Natural killer cell treated with Interleukin-12 subunit alpha and Interleukin-12 subunit beta and Interleukin-15 and Interleukin-18, amount 100 ng/mL, for 72 hours (primary cell): ENCODE measurements at places on chromosomes 13 and 19. TPM values are rescaled to one million over a fixed set of nuclear protein-coding genes. Genes with fewer than 3 reads are reported as not detected.

SCEL gene
- total RNA-seq: not detected

NXNL1 gene
- not detected for total RNA-seq

FAM216B gene
- total RNA-seq: not detected

DNA sequence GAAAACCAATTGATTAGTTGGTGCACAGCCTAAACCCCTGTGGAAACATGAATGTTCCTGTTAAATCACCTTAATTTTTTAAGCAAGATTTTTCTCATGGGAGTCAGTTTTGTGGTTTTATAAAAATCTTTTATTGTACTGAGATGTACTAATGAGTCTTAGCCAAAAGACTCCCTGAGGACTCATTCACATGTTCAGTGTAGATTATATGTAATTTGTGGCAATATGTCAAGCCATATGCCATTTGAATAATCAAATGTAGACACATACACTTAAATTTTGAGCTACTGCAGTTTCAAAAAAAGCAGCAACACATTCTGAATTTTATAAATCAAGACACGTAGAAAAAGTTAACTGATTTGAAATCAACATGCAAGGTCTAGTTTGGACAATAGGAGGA is 395.2 kb downstream of the MYO16 start:
- no peaks in the 10 kb centered on the region for H3K27me3 ChIP-seq
- no peaks in the 10 kb centered on the region for H3K36me3 ChIP-seq
- no peaks in the 10 kb centered on the region for H3K4me1 ChIP-seq

- H3K27ac ChIP-seq: no peak overlapping the region
- no peak overlapping the region for H3K4me3 ChIP-seq
- H3K36me3 ChIP-seq: peaks cover 6% of the 10 kb centered on the region
- H3K27me3 ChIP-seq: peaks cover 10% of the 10 kb centered on the region
- no peak for DNase-seq
These were observed 20.5 kb downstream of the ZNF114 start for GRCh38 chr19:48290401-48290770.

- no peak overlapping the region for H3K4me3 ChIP-seq
- no peaks in the 10 kb centered on the region for H3K27me3 ChIP-seq
These were observed 118.8 kb downstream of the VWA8 start for GRCh38 chr13:41842036-41842620.

DNA sequence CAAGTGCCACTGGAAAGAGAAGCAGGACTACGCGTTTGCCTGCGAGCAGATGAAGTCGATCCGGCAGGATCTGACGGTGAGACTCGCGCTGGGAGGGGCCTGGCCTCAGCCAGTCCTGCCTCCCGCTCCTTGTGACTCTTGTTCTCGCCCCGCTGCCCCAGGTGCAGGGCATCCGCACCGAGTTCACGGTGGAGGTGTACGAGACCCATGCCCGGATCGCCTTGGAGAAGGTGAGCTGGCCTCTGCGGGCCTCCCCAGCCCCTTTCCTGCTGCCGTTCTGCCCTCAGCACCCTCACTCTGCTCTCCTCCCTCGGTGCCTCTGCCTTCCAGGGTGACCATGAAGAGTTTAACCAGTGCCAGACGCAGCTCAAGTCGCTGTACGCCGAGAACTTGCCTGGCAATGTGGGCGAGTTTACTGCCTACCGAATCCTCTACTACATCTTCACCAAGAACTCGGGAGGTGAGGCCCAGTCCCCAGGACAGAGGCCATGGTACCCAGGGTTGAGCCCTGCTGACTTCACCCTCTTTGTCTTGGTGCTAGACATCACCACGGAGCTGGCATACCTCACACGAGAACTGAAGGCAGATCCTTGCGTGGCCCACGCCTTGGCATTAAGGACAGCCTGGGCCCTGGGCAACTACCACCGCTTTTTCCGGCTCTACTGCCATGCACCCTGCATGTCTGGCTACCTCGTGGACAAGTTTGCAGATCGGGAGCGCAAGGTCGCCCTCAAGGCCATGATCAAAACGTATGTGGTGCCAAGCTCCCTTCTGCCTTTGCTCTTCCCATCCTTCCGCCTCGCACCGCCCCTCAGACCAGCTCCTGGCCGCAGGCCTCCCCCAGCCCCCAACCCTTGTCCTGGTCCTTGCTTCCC is 5.6 kb downstream of the LENG9 start:
- peaks cover 28% of the 10 kb centered on the region for H3K4me1 ChIP-seq
- DNase-seq: no peak
- no peak overlapping the region for H3K4me3 ChIP-seq
- no peaks in the 10 kb centered on the region for H3K27me3 ChIP-seq
- H3K27ac ChIP-seq: no peak overlapping the region
- H3K36me3 ChIP-seq: peaks cover 15% of the 10 kb centered on the region

DNA sequence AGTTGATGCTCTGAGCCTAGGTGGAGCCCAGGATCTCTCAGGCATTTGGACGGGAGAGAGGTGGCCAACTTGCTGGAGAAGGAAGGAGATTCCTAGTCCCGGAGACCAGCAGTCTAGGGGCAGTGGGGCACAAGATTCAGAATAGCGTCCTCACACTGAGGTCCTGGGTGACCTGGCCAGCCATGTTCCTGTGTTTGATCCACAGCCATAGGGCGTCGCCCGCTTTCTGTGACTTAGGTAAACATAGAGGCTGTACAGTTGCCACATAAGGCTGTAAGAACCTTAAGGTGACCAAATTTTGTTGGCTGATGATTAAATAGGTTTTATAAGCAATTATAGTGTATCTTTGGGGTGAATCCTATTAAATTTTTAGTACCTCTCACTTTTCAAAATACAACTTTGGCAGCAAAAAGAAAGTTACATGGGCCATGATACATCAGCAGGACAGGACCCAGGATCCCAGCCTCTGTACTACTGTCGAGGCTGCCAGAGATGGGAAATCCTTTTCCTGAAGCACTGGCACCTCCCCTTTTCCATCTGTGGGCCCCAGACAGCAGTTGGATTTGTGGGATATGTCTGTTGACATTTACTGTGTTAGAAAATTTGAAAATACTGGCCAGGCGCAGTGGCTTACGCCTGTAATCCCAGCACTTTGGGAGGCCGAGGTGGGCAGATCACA is 37.5 kb downstream of the TSSK6 start:
- H3K36me3 ChIP-seq: no peaks in the 10 kb centered on the region
- H3K27ac ChIP-seq: peak overlapping the region; percentile 82

- H3K4me1 ChIP-seq: peaks cover 3% of the 10 kb centered on the region
- no peak overlapping the region for H3K4me3 ChIP-seq
- no peak overlapping the region for H3K27ac ChIP-seq
- H3K36me3 ChIP-seq: no peaks in the 10 kb centered on the region
These were observed 204.5 kb upstream of the SLITRK1 start for GRCh38 chr13:84086847-84087162.

DNA sequence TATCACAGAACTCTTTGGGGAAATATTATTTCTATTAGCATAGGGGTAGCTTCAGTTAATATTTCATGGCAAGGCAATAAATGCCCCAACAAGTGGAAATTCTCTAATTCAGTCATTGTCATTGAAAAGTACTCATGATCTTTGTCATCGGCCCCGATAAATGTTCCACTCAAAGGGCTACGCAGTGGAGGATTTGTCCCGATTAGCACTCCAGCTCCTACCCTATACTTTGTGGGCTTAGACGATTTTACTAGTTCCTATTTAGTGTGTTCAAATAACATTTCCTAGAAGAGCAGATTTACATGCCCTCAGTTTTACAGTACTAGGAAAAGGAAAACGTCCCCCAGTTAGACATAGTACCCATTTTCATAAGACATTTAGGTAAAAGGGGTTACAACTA is 38.0 kb upstream of the ATP12A start:
- DNase-seq: no peak
- no peaks in the 10 kb centered on the region for H3K4me1 ChIP-seq
- no peak overlapping the region for H3K4me3 ChIP-seq
- no peaks in the 10 kb centered on the region for H3K36me3 ChIP-seq

GRCh38 chr13:26486550-26486949 is 70.9 kb upstream of the WASF3 start:
- H3K27me3 ChIP-seq: peaks cover 22% of the 10 kb centered on the region
- no peak for DNase-seq
- no peak overlapping the region for H3K4me3 ChIP-seq
- H3K27ac ChIP-seq: no peak overlapping the region

GRCh38 chr19:49988433-49988832 is 27.5 kb upstream of the SIGLEC11 start:
- no peak overlapping the region for H3K27ac ChIP-seq
- peaks cover 6% of the 10 kb centered on the region for H3K4me1 ChIP-seq
- H3K36me3 ChIP-seq: peaks cover 10% of the 10 kb centered on the region
- no peak overlapping the region for H3K4me3 ChIP-seq
- no peaks in the 10 kb centered on the region for H3K27me3 ChIP-seq
- DNase-seq: no peak

- H3K4me3 ChIP-seq: no peak overlapping the region
- H3K4me1 ChIP-seq: no peaks in the 10 kb centered on the region
- H3K27me3 ChIP-seq: no peaks in the 10 kb centered on the region
- H3K36me3 ChIP-seq: peaks cover 12% of the 10 kb centered on the region
- no peak overlapping the region for H3K27ac ChIP-seq
These were observed 744.4 kb upstream of the PRR20A start for GRCh38 chr13:56396318-56396717.

DNA sequence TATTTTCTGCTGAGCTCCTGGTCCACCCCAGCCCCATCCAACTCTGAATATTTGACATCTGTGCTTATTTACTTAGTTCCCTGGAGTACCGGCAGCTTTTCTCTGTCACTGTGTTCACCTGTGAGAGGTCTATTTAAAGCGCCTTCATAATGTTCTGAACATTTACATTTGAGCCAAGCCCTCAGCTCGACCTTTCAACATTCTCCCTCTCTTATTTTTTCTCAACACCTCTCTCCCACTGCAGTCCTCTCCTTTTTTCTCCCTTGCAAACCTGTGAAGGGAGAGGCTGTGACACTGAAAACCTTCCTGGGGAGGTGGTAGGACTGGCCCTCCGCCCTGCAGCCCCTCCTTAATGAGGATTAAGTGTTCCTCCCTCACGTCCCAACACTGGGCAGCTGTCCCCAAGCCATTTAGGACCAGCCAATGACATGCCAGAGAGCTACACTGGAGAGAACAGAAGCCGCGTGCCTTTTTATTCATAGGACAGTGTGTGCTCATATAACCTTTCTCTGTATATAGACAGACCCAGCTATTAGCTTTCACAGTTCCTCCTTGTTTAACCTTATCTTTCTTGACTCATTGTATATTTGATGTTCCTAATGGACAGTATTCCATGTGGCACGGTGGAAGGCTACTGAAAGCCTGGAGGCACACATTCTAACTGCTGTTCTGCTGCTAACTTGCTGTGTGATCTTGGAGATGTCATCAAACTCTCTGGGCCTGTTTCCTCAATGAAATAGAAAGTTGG is 134.8 kb downstream of the NUFIP1 start:
- H3K27me3 ChIP-seq: peaks cover 33% of the 10 kb centered on the region
- no peak overlapping the region for H3K4me3 ChIP-seq
- no peak for DNase-seq
- no peak overlapping the region for H3K27ac ChIP-seq
- no peaks in the 10 kb centered on the region for H3K36me3 ChIP-seq
- no peaks in the 10 kb centered on the region for H3K4me1 ChIP-seq

- no peaks in the 10 kb centered on the region for H3K27me3 ChIP-seq
- peak overlapping the region; percentile 87 for H3K27ac ChIP-seq
- H3K4me3 ChIP-seq: peak overlapping the region; percentile 86
- DNase-seq: peak; percentile 91
- H3K36me3 ChIP-seq: peaks cover 30% of the 10 kb centered on the region
These were observed 32.2 kb downstream of the ZNF136 start for GRCh38 chr19:12194827-12195731.

DNA sequence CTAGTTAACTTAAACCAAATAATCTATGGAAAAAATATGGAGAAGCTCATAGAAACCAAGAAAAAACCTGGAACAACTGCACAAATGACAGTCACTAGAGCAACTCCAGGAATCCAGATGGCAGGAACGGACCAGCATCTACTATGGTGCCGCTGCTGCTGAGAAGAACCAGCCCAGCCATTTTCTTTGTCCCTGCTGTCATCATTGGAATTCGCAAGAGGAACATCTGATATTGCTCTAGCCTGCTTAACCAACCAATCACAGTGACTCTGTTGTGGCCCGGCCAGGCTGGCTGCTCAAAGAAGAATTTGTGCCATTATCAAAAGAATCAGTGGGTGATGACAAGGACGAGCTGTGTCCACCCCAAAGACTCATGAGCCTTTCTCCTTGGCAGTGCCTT is 33.1 kb upstream of the CEBPA start:
- no peaks in the 10 kb centered on the region for H3K36me3 ChIP-seq
- H3K4me1 ChIP-seq: no peaks in the 10 kb centered on the region
- no peak for DNase-seq
- H3K27ac ChIP-seq: no peak overlapping the region

- H3K27ac ChIP-seq: no peak overlapping the region
- H3K36me3 ChIP-seq: no peaks in the 10 kb centered on the region
- H3K27me3 ChIP-seq: no peaks in the 10 kb centered on the region
- DNase-seq: no peak
These were observed 94.9 kb downstream of the TM9SF2 start for GRCh38 chr13:99596180-99596579.

- H3K36me3 ChIP-seq: peaks cover 16% of the 10 kb centered on the region
- peaks cover 27% of the 10 kb centered on the region for H3K27me3 ChIP-seq
- no peak for DNase-seq
- H3K27ac ChIP-seq: no peak overlapping the region
- no peak overlapping the region for H3K4me3 ChIP-seq
- no peaks in the 10 kb centered on the region for H3K4me1 ChIP-seq
These were observed 5.6 kb upstream of the SYDE1 start for GRCh38 chr19:15101479-15102082.

- H3K27ac ChIP-seq: no peak overlapping the region
- peaks cover 7% of the 10 kb centered on the region for H3K4me1 ChIP-seq
- H3K27me3 ChIP-seq: peaks cover 6% of the 10 kb centered on the region
- DNase-seq: no peak
These were observed 24.0 kb downstream of the UQCRFS1 start for GRCh38 chr19:29189033-29189360.

DNA sequence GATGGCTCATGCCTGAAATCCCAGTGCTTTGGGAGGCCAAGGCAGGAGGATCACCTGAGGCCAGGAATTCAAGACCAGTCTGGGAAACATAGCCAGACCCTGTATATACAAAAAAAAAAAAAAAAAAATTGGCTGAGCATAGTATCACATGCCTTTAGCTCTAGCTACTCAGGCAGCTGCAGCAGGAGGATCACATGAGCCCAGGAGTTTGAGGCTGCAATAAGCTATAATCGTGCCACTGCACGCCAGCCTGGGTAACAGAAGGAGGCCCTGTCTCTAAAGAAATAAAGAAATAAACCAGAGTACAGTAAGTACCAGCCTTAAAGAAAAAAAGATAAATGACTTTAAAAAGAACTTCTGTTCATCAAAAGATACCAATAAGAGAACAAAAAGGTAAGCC is 52.9 kb downstream of the FAM124A start:
- no peaks in the 10 kb centered on the region for H3K4me1 ChIP-seq
- H3K4me3 ChIP-seq: no peak overlapping the region
- no peaks in the 10 kb centered on the region for H3K36me3 ChIP-seq

GRCh38 chr13:73913079-73913740 is 221.0 kb downstream of the KLF12 start:
- no peaks in the 10 kb centered on the region for H3K27me3 ChIP-seq
- H3K4me3 ChIP-seq: peak overlapping the region; percentile 66
- peak overlapping the region; percentile 25 for H3K27ac ChIP-seq
- peaks cover 23% of the 10 kb centered on the region for H3K4me1 ChIP-seq
- no peaks in the 10 kb centered on the region for H3K36me3 ChIP-seq
- DNase-seq: no peak

DNA sequence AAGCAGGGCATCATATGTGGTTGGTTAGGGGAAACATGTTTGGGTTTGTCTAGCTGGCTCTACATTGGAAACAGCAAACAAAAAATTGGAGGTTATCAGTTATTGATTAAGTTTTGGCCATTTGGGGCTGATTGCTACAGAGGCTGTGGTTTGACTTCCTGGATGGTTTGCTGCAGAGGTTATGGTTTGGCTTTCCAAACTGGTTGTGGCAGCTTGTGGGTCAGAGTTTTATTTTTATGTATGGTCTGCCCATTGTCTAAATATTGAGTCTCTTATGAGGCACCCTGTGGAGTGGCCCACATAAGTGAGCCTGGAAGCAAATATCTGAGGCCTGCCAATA is 261.6 kb downstream of the GPC5 start:
- no peak overlapping the region for H3K4me3 ChIP-seq
- H3K27me3 ChIP-seq: no peaks in the 10 kb centered on the region
- no peaks in the 10 kb centered on the region for H3K4me1 ChIP-seq
- DNase-seq: no peak
- no peak overlapping the region for H3K27ac ChIP-seq
